T-helper 1 cell (primary cell): ENCODE measurements at places on chromosomes 16 and 17.

DNA sequence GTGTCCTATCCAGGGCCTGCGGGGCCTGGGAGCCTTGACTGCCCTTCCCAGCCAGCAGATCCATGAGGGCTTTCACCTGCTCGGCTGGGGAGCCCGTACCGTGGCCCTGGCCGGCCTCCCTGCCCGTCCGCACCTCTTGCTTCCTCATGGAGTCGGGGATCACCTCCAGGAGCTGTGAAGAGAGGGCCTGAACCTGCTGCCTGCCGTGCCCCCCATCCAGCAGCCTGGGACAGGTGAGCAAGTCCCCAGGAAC, 12.4 kb downstream of the NLRC3 start:
- DNase-seq = no peak

DNA sequence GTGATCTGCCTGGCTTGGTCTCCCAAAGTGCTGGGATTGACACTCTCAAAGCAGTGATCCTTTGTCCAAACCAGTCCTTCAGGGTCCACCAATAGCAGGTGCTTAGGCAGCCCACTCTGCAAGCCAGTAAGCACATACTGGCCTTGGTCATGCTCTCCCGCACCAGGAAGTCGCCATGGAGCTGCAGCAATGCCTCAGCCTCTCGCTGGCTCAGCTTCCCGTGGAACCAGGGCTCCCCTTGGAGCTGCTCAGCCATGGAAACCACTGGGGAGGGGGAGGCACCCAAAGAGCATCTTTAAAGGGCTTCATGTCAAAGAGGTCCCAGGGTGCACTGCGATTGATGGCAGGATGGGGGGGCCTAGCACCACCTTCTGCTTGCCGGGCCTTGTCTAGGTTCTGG, 9.6 kb upstream of the UBTF start:
- no peak for DNase-seq

GRCh38 chr16:85637808-85638647, 24.9 kb downstream of the GSE1 start:
- DNase-seq = no peak

- DNase-seq = no peak
These were observed 16.1 kb downstream of the ESRP2 start for GRCh38 chr16:68219725-68220351.

DNA sequence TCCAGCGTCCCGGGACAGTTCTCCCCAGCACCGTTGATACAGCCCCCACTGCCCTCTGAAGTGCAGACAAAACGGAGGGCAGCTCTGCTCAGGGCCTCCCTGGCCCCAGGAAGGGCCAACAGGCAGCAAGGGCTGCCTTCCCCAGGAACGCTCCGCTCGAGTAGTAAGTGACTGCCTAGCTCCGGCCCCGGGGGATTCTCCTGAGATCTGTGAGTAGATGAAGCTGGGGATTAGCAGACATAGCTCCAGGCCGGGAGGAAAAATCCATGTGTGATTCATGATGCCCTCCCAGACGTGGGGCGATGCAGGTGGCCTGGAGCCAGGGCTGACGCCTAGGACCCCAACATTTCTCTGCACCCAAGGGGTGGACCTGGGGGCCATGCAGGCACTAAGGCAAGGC, 85.3 kb downstream of the ENGASE start:
- DNase-seq = no peak

GRCh38 chr17:75927286-75927922, 13.4 kb downstream of the FBF1 start:
- DNase-seq = no peak

DNA sequence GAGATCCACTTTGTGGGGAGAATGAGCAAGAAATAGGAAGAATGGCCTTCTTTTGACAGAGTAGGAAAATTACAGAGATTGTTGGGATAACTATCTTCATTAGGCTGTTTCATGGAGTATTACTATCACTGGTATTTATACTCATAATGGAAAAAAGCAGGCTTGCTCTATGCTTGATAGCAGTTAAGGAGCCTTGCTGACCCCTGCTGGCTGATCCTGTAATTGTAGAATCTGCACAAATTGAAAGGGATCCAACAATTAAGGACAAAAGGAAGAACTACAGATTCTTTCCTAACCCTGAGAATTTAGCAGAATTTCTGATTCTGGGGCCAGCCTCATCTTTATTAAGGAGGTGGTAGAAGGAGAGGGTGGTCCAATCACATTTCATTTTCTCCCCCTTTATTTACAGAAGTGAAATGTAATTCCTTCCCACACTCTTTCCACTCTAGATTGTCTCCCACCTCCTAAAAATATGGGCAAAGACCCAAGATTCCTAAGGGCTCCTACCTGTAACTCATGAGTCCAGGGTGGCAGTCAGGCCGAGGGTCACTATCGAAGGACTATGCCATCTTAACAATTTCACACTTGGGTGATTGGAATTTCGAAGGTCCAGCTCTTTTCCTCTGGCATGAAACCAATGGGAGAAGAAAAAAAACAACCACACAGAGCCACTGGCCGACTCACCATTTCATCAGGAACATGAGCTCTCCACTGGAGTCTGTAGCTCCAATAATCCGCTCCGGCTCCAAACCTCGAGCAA, 26.3 kb downstream of the NFE2L1 start:
- DNase-seq = peak; percentile 66

GRCh38 chr17:80474231-80474960, 2.0 kb downstream of the NPTX1 start:
- peak; percentile 50 for DNase-seq

DNA sequence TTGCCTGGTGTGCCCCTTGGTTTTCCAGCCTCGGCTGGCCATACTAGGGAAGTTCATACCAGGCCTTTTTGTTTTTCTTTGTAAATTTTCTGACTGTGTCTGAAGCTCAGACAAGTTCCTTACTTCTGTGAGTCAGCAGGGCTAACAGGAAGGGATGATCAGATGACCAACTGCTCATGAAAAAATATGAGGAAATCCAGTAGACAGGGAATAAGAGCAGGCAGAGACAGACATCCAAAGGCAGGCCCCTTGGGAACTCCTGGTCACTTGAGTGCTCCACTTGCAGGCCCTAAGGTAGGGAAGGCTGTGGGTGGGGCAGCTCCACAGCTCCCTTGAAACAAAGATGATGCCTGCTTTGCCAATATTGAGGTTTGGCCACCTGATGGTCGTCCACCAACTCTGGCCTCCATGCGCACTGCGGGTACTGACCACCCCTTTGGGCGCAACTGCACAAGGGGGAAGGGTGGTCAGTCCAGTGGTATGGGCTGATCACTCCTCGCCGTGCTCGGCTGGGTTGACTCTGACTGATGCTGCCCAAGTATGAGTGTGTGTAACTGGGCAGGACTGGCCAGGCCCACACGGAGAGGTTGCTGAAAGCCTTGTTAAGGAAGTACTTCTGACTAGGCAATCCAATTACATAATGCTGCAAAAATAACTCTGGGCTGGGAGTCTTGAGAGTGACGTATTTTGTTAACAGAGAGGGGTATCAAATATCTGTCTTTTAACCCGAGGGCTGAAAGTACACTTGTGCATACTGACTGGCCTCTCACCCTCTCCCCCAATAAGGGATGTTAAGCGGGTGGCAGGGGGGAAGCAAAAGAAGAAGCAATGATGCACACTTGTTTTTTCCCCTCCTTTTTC, 20.8 kb upstream of the ZFHX3 start:
- no peak for DNase-seq

- no peak for DNase-seq
These were observed 246.7 kb upstream of the TBX2 start for GRCh38 chr17:61152898-61153297.

DNA sequence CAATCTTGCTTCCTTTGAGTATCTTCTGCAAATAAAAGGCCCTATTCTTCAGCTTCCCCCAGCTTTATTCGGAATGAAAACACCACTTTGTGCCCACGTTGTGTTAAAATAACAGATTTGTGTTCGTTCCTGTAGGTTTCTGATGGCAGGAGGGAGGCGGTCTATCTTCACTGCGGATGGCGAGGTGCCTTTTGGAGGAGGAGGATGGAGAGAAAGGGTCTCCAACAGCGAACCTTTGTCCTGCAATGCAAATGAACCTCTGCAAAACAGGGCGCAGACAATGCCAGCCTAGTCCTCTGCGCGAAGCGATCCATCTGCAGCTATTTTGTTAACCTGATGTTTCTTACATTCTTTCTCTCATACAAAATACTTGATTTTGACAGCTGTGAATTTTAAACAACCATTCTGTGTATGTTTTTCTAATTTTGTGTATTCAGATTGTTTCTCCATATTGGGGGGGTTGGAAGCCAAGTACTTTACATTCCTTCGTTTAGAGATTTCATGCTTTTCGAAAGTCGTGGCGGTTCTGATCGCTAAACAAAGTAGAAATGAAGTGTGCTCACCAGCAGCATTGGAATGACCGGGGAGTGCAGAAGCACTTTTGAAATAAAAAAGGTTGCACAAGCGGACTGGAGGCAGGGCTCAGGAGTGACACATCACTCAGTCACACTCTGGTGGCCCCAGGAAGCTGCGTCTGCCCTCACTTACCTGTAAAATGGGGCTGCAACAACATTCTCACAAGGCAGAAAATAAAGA, 279.0 kb upstream of the IRX5 start:
- DNase-seq = no peak

- no peak for DNase-seq
These were observed 24.8 kb upstream of the MAP3K14 start for GRCh38 chr17:45341533-45342158.

DNA sequence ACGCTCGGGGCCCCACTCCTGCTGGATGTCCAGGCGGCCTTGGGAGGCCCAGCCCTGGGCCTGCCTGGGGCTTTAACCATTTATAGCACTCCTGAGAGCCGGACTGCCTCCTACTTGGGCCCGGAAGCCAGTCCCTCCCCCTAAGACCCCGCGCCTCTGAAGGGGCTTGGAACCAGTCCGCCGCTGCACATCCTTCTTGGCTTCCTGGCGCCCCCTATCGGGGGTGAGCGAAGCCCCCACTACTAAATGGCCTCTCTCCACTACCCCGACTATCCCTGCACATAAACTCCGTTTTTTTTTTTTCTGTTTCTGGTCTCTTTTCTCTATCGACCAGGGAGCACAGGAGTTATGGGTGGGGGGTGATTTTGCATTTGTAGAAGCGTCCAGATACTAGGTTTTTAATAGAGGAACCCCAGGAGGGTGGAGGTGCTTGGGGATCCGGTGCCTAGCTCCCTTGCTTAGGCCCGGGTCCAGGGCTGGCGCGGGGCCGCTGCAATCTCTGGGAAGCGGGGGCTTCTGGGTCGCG, 633 bp upstream of the NOL3 start:
- DNase-seq = peak; percentile 49

- DNase-seq = no peak
These were observed 77.4 kb upstream of the CCL2 start for GRCh38 chr17:34177642-34178041.

GRCh38 chr17:78538033-78538776, 39.0 kb downstream of the DNAH17 start:
- DNase-seq = no peak

- no peak for DNase-seq
These were observed 33.3 kb downstream of the CIBAR2 start for GRCh38 chr16:85078952-85079351.

- DNase-seq = no peak
These were observed 12.5 kb upstream of the TXNDC11 start for GRCh38 chr16:11755022-11755760.

DNA sequence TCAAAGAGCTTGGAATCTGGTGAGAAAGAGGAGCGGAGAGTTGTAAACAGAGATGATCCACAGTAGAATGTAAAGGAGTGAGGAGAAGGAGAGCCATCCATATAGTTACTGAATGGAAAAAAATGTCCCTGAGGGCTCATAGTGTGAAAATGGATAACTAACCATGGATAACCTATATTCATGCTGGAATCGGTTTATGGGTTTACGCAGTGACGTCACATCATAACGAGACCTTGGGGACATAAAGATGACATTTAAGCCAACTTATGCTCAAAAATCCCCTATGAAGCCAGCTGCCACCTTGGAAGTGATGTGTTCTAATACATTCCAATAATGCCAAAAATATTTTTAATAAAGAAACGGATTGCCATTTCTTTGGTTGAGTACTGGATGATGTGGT, 22.5 kb downstream of the IRX6 start:
- DNase-seq = no peak

GRCh38 chr17:67509390-67510287, 132.6 kb downstream of the PITPNC1 start:
- no peak for DNase-seq

GRCh38 chr16:22132801-22133200, 29.5 kb upstream of the SDR42E2 start:
- DNase-seq = no peak
